Stimulated activated CD8-positive, alpha-beta memory T cell treated with anti-CD3 and anti-CD28 coated beads, Interleukin-4, amount 100 ng/mL, for 1 hour (primary cell): ENCODE measurements at places on chromosomes 3 and 15.

- no peak for DNase-seq
These were observed 99.0 kb downstream of the TMCC1 start for GRCh38 chr3:129794311-129795185.

- DNase-seq: no peak
These were observed 21.3 kb upstream of the GATM start for GRCh38 chr15:45399381-45400212.

- DNase-seq: no peak
These were observed 13.2 kb downstream of the USP3 start for GRCh38 chr15:63517628-63518027.

DNA sequence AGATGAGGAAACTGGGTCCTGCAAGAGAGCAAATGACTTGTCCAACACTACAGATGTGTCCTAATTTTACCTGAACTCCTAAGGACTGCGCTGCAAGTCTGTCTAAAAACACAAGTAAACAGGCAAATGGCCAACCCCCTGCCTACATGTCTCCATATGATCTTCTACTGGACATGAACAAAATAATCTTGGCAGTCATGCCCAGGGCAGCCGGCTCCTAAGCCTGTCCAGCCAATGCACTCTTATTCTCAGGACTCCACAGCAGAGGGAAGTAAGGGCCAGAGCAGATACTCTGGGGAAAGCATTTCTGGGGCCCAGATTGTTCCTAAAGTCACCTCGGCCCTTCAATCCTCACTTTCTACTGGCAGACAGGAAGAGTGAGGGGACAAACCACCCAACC is 10.3 kb downstream of the COLQ start:
- no peak for DNase-seq
